ENCODE measurements at places on chromosomes 5 and 9.

GRCh38 chr5:36363101-36363500 is 61.4 kb upstream of the RANBP3L start:
- DNase-seq: no peak

DNA sequence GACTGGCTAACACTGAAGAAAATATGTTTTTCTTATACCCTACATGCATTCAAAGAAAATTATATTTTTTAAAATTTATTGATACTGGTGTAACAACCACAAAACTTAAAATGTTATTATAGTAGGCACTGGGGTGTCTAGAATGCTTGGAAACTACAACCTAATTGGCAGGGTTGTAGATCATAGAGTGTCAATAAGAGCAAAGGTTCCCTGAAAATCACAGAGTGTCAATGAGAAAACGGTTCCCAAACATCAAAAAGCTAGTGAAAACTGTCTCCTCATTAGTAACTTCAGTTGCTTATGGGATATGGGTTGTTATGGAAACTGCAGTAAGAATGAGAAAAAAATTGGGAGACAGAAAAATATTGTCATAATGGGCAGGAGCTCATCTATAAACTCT is 214.4 kb upstream of the CCNG1 start:
- DNase-seq: no peak

GRCh38 chr9:133420392-133420827 is 1.8 kb upstream of the ADAMTS13 start:
- DNase-seq: no peak

DNA sequence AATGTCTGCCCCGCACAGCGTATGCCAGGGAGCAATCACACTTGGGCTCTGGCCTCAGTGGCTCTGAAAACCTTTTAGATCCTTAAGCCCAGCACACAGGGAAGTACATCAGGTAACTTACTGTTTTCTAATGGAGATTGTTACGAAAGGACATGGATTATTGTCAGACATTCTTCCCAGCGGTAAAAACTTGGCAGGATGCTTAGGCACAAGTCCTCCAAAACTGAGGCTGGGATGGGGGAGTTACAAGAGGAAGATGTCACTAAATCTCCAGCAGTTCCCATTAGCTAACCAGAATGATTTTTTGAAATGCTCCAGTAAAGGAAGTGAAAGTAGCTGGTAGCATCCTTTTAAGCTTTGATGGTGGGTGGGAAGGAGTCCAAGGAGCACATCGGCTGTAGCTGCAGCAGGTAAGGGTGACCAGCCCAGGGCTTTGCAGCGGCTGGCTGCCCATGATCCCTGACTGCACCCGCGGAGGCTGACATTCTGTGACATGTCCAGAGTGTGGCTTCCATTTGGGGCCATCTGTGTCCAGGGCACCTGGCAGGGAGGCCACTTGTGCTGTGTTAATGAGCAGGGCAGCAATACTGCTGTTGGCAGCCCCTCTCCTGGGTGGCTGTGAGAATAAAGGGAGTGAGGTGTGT is 165.8 kb downstream of the GADD45G start:
- no peak for DNase-seq

- no peak for DNase-seq
These were observed 5.5 kb upstream of the DNAJB5 start for GRCh38 chr9:34984049-34984448.

GRCh38 chr5:95620870-95621838 is 1.3 kb downstream of the GPR150 start:
- no peak for DNase-seq

GRCh38 chr9:106283769-106284168 is 579.2 kb upstream of the ZNF462 start:
- no peak for DNase-seq

GRCh38 chr5:54673523-54674225 is 156.1 kb downstream of the SNX18 start:
- DNase-seq: no peak

DNA sequence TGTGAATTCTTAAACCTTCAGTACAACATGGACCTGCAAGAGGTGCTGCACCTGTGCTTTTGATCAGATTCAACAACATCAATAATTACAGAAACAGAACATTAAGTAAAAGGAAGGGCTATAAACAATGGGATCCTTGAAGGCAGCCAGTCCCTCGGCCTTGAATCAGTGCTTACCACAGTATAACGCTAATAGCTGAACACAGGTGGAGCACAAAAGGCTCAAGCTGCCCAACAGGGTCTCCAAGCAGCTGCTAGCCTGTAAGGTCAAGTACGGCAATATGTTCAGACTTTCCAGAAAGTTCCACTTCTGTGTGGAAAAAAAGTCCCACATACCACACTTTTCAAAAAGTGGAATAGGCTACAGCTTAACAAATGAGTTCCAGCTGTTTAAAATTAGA is 61.9 kb upstream of the ITGA1 start:
- DNase-seq: no peak

DNA sequence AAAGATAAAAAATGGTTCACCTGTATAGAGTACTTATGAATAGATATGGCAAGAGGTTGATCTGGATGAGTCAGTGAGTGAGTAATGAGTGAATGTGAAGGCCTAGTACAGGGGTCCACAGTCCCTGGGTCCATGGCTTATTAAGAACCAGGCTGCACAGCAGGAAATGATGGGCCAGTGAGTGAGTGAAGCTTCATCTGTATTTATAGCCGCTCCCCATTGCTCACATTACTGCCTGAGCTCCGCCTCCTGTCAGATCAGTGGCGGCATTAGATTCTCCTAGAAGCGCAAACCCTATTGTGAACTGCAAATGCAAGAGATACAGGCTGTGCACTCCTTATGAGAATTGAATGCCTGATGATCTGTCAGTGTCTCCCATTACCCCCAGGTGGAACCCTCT is 307.7 kb upstream of the ZNF608 start:
- no peak for DNase-seq

DNA sequence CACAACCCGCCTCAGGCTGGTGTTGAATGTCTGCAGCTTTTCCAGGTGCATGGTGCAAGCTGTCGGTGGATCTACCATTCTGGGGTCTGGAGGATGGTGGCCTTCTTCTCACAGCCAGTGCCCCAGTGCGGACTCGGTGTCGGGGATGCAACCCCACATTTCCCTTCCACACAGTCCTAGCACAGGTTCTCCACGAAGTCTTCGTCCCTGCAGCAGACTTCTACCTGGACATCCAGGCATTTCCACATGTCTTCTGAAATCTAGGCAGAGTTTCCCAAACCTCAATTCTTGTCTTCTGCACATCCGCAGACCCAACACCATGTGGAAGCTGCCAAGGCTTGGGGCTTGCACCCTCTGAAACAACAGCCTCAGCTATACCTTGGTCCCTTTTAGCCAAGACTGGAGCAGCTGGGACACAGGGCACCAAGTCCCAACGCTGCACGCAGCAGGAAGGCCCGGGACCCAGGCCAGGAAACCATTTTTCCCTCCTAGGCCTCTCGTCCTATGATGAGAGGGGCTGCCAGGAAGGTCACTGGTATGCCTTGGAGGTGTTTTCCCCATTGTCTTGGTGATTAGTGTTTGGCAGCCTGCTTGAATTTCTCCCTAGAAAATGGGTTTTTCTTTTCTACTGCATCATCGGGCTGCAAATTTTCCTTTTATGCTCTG is 18.2 kb downstream of the PSIP1 start:
- DNase-seq: no peak

GRCh38 chr5:38806775-38807258 is 39.0 kb upstream of the OSMR start:
- no peak for DNase-seq

DNA sequence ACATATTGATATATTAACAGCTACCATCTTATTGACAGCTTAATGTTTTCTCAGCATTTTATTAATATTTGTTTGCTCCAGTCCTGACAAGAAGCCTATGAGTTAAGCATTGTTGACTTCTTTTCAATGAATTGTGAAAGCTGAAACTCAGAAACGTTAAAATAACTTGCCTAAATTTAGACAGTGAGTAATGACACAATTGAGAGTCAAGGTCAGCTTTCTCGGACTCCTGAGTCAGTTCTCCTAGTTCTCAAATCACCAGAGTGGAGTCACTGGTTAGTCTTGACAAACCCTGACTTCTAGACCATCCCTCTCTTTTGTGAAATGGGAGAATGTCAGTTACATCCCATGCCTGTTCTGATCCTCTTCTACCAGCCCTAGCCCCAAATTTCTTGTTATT is 222.7 kb upstream of the ACO1 start:
- no peak for DNase-seq

All from C1 segment of cervical spinal cord (tissue), 14 donors.